NCI-H460 (cell line): ENCODE measurements at places on chromosomes 11 and 22.

- DNase-seq, result peak; percentile 78
Measured at GRCh38 chr11:1153951-1154493, 3.7 kb upstream of the MUC5AC start.

- DNase-seq, result no peak
Measured at GRCh38 chr11:41286751-41287150, 172.7 kb downstream of the LRRC4C start.

DNA sequence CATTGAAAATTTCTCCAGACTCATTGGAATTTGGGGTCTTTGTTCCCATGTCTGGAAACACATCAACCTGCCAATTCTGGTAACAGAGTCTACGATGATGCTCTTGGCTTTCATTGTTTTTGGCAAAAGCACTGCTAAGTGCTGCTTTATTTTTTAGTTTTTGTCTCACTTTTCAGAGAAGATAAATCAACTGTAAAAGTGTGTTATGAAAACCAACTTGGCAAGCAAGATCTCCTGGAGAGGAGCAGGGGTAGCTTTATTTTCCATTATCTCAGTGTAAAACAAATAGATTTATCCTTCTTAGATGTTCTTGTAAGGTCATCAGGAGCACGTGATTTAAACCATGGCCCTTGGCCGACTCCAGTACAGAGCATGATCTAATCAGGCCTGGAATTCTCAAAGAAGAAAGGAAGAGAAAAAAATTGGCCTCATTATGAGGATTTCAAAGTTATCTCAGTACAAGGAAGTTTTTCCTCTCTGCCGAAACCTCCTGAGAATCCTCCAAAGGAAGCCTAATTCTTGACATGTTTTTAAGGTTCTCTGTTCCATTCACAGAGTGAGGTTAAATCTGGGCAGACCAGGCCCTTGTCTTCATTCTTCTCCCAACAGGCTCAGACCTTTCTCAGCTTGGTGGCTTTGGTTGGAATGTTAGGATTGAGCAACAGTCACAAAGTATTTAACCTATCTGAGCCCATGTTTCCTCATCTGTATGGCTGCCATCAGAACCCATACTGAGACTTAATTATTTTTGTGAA lies 16.4 kb upstream of the PAMR1 start:
- no peak for DNase-seq

- no peak for DNase-seq
Measured at GRCh38 chr22:22203048-22203971, 41.3 kb upstream of the VPREB1 start.

- no peak for DNase-seq
Measured at GRCh38 chr11:15145615-15146014, 30.9 kb downstream of the INSC start.

- DNase-seq, result no peak
Measured at GRCh38 chr11:36023922-36024321, 80.1 kb downstream of the LDLRAD3 start.

GRCh38 chr11:75920848-75921247 lies 105.8 kb downstream of the UVRAG start:
- DNase-seq, result no peak

DNA sequence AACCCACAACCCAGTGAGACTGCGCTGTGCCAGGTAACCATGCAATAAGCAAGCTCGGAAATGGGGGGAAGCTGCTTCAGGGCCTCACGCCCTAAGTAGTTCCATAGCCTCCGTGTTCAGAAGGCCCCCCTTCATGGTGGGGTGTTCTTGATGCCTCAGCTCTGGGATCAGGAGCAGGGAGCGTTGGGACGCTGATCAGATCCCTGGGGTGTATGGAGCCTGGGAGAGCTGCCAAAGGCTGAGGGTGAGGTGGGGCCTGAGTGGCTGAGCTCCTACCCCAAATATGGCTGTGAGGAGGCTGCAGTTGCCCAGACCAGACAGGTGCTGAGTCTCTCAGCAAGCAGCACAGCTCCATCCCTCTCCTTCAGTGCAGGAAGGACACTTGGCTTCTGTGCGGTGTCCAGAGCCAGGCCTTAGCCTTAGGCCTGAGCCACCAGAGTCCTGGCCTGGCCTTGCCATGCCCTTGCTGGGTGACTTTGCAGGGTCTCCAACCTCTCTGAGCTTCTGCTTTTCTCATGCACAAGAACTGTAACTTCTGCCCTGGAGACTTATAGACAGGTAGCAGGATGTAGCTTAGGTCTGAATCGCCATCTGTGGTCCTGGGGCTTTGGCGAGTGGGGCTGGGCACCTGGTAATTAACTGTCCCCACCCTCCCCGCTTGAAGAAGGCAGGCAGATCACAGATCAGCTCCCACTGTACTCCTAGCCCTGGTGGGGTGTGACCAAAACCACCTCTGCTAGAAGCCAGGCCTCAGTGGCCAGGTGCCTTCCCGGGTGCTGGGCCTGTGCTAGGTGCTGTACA lies 5.3 kb downstream of the MMP11 start:
- DNase-seq, result no peak

GRCh38 chr11:10996678-10997077 lies 138.8 kb upstream of the ZBED5 start:
- DNase-seq, result no peak

- DNase-seq, result peak; percentile 72
Measured at GRCh38 chr11:83723999-83724398, 437.8 kb upstream of the CCDC90B start.

- DNase-seq, result no peak
Measured at GRCh38 chr11:84056653-84057376, 770.6 kb upstream of the CCDC90B start.

DNA sequence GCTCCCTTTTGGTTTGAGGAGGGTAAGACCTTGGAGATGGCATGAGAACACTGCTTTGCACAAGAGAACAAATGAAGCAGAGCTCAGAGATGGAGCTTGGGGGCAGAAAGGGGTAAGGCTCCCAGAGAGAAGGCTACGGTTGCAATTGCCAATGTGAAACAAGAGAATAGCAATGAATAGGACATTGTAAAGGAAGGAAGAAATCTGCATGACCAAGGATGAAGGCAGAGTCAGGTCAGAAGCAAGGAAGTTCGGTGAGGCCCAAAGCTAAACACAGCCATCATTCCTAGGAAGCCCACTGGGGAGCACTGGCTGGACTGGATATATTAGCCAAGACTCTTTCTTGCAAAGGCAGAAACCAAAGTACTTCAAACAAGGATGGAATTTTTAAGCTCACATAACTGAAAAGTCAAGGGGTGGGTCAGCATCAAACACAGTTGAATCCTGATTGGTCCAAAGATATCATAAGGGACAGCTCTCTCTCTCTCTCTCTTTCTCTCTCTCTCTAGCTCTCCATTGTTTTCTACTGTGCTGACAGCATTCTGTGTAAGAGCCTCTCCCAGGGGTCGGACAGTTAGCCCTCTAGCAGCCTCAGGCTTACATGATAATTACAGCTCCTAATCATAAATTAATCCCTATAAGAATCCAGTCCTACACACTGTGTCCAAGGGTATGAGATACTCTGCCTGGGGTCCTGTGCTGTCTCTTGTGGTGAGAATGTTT lies 484.3 kb downstream of the SOX6 start:
- DNase-seq, result no peak

DNA sequence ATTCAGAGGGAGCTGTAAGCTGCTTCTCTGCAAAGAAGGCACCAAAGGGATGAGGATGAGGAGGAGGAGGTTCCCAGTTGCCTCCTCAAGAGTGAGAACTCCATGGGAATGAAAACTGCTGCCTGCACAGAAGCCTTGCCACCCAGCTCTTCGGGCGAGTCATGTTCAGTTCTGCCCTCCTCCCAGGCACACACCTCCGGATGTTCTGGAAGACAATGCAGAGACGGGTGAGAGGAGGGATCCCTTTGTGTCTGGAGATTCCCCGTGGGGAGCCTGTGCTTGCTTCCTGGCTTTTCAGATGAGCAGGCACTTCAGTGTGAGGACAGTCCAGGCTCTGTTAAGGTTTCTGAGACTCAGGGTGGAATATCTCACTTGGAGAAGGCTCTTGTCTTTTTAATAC lies 295.6 kb downstream of the DDX10 start:
- no peak for DNase-seq

DNA sequence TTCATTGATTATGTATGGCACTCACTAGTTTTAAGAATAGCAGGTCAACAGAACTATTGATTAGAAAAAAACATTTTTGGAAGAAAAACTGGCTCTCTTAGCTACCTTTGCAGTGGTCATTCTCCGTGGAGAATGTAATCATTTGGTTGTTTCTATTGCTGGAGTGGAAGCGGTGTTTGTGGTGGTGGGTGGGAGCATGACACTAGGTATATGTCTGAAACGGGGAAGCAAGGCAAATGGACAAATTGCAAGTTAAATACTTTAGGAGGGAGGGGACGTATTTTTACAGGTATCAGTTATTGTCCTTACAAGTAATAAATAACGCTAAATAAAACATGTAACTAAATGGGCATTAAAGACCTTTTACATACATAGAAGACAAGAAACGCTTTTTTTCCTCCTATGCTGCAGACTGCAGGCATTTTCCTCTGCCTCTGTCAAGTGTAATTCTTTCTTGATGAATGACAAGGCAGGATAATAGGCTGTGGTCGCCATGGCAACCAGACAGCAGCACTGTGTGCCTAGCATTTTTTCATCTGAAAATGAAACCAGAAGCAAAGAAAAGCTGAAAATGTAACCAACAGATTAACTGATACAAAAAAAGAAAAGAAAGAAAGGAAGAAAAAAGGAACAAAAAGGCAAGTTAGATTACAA lies 46.2 kb downstream of the BLID start:
- no peak for DNase-seq

GRCh38 chr22:34427436-34427835 lies 507.2 kb upstream of the LARGE1 start:
- no peak for DNase-seq

GRCh38 chr22:33562501-33562900 lies 357.8 kb downstream of the LARGE1 start:
- DNase-seq, result no peak

GRCh38 chr22:29838599-29838956 lies 504 bp upstream of the ASCC2 start:
- DNase-seq, result no peak

GRCh38 chr22:38567531-38568285 lies 2.3 kb downstream of the DMC1 start:
- DNase-seq, result no peak

- DNase-seq, result no peak
Measured at GRCh38 chr11:60937811-60938210, 13.6 kb downstream of the TMEM132A start.

DNA sequence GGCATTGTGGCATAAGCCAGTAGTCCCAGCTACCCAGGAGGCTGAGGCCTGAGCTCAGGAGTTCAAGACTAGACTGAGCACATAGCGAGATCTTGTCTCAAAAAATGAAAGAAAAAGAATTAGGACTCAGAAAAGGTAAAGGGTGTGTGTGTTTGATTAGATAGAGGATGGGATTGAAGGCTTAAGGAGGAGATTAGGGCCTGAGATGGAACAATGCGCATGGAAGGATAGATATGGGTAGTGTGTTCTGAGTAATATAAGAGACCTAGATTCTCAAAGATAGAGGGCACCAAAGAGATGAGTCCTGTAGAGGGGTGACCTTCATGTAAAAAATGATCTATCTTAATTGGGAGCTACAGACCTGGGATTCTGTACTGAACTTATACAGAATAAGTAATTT lies 17.3 kb upstream of the RAB30 start:
- DNase-seq, result no peak

DNA sequence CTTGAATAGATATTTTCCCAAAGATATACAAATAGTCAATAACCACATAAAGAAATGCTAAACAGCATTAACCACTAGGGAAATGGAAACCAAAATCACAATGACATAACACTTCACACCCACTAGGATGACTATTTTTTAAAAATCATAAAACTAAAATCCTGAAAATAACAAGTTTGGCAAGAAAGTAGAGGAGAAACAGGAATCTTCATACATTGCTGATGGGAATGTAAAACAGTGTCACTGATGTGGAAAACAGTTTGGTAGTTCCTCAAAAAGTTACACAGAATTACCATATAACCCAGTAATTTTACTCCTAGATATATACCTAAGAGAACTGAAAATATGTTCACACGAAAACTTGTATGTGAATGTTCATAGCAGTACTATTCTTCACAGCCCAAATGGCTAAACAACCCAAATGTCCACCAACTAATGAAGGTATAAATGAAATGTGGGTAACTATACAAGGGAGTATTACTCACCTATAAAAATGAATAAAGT lies 12.5 kb downstream of the PICALM start:
- DNase-seq, result no peak

GRCh38 chr11:100319691-100320090 lies 367.4 kb upstream of the ARHGAP42 start:
- DNase-seq, result no peak

DNA sequence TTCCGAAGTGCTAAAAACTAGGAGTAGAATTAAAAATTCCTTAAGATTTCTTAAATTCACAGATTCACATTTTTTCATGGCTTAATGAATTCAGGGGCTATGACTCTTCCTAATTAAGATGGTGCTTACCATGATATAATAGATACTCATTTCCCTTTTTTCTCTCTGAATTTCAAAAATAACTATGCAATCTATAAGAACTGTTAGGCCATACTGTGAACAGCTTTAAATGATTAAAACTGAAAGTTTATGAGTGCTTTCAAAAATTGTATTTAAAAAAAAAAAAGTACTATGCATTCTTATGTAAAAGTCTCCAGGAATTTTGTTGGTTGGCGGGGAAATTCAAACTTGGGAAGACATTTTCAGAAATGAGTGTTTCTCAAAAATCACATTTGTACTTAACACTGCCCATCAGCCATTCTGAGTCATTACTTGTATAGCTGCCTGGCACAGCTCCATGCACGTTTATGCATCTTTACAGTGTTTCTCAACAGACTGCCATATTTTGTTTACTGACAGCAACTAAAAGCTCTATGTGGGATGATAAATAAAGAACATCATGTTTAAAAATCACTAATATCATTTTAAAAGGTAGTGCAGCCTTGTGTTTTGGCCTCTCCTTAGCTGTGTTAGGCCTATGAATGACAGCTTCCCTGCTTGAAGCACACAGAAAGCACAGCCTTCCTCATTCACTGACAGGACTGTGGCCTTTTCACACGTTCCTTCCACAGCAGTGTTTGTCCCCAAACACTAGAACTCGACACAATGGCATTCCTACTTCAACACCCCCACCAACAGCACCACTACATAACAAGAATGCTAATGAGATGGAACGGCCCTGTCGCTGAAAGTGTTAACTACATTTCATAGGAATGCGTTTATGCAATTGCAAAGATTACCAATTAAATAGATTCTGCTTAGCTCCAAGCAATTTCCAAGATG lies 131.4 kb downstream of the DCDC1 start:
- DNase-seq, result no peak

GRCh38 chr11:99316776-99317520 lies 296.2 kb downstream of the CNTN5 start:
- DNase-seq, result no peak

GRCh38 chr22:28230671-28231070 lies 311.6 kb upstream of the PITPNB start:
- no peak for DNase-seq
